ENCODE measurements at places on chromosomes 5 and 9. TPM values are rescaled to one million over a fixed set of nuclear protein-coding genes. Genes with fewer than 3 reads are reported as not detected.

Gene GPX3
- not detected for total RNA-seq

DNA sequence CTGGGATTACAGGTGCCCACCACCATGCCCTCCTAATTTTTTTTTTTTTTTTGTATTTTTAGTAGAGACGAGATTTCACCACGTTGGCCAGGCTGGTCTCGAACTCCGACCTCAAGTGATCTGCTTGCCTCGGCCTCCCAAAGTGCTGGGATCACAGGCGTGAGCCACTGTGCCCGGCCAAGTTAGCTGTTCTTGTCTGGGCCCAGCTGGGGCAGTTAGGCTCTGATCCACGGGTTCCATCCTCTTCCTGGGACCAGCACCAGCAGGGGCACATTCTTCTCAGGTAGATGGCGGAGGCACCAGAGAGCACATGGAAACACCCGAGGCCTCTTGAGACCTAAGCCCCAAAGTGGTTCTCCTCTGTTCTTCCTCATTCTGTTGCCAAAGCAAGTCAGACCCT is 281.6 kb downstream of the PBX3 start:
- no peak for DNase-seq

DNA sequence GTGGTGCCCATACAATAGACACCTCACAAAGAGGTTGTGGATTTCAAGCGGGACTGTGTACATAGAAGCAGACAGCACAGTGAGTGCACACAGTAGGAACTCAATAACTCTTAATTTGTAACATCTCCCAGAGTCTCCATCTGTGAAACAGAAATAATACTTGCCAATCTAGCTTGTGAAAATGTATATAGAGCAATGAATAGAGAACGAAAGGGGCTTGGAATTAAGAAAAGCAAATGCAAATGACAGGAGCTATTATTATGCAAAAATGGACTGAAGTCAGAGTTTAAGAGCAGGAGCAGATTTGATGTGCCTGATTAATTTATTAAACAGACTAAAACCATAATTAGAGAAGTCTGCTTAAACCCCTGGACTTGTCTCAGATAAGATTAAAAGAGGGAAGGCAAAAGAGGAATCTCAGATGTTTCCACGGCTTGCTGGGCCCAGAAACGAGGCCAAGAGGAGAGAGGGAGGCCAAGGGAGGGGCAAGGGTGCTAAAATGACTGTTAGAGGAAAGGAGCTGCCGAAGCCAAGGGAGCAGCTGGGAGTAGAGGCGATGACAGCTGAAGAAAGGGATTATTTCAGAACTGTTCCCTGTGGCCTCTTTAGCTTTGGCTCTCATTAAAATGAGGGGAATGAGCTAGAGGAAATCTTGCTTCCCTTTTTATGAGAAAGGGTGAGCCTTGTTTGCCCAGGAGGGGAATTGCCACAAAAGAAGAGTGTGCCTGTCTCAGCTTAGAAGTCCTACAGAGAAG is 72.1 kb downstream of the FEM1C start:
- DNase-seq: no peak

- DNase-seq: no peak
These were observed 72.2 kb upstream of the EPB41L4A start for GRCh38 chr5:112491257-112491656.

- DNase-seq: no peak
These were observed 38.9 kb upstream of the CEP72 start for GRCh38 chr5:573206-573605.

DNA sequence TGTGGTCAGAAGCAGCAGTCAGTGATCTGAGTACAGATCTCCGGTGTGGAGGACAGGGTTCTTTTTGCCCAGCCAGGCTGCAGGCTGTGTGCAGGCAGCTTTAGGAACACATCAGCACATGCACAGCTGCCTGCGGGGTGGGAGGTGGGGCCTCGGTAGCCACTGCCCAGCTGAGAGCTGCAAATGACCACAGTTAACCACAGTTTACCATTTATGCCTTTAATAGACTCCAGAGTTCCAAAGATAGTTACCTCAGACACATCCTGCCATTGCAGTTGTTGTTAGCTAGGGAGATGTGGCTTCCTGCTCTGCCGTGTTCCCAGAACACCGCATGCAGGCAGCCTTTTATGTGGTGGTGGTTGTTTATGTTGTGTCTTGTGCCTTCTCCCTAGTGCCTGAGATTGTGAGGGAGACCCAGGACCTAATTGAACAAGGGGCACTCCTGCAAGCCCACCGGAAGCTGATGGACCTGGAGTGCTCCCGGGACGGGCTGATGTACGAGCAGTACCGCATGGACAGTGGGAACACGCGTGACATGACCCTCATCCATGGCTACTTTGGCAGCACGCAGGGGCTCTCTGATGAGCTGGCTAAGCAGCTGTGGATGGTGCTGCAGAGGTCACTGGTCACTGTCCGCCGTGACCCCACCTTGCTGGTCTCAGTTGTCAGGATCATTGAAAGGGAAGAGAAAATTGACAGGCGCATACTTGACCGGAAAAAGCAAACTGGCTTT is 10.2 kb downstream of the EXOC3 start:
- DNase-seq: no peak

GRCh38 chr9:34522091-34522887 is 501 bp downstream of the ENHO start:
- no peak for DNase-seq

Data from activated CD8-positive, alpha-beta T cell treated with anti-CD3 and anti-CD28 coated beads for 36 hours (primary cell).